ENCODE measurements at places on chromosomes 12 and 14. TPM values are rescaled to one million over a fixed set of nuclear protein-coding genes. Genes with fewer than 3 reads are reported as not detected.

The CFAP54 gene
- 5.8 TPM for total RNA-seq

The PRB2 gene
- not detected for total RNA-seq

The SERPINA12 gene
- total RNA-seq, result not detected

The MSI1 gene
- 0.17 TPM for total RNA-seq

The RDH16 gene
- 0.42 TPM for total RNA-seq

The NKX2-8 gene
- total RNA-seq, result not detected

The ANKRD33 gene
- total RNA-seq, result not detected

The NPFF gene
- not detected for total RNA-seq

The CIT gene
- total RNA-seq, result 5.1 TPM

The AKAP3 gene
- total RNA-seq, result 0.83 TPM

The PLCZ1 gene
- total RNA-seq, result not detected

The KRT78 gene
- total RNA-seq, result not detected

The CLEC6A gene
- not detected for total RNA-seq

The GLIPR1L1 gene
- total RNA-seq, result not detected

The APOLD1 gene
- 13.3 TPM for total RNA-seq

The P2RX2 gene
- 1.7 TPM for total RNA-seq

The B4GALNT3 gene
- total RNA-seq, result 0.80 TPM

The TMTC1 gene
- total RNA-seq, result 102 TPM

The RIMBP2 gene
- 1.5 TPM for total RNA-seq

The FAM181A gene
- total RNA-seq, result not detected

Data from esophagus muscularis mucosa (tissue), 4 donors.